ENCODE measurements at places on chromosomes 1 and 21.

GRCh38 chr1:39886757-39887231 is 3.5 kb upstream of the TRIT1 start:
- no peak for DNase-seq

DNA sequence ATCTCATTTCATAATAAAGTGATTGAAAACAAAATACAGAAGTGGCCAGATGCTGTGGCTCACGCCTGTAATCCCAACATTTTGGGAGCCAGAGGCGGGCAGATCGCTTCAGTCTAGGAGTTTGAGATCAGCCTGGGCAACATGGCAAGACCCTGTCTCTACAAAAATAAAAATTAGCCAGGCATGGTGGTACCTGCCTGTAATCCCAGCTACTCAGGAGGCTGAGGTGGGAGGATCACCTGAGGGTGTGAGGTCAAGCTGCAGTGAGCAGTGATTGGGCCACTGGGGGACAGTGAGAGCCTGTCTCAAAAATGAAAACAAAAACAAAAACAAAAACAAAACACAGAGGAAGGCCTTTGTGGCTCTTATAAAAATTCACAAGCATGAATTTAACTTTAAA is 38.6 kb downstream of the TRIM33 start:
- DNase-seq, result no peak

DNA sequence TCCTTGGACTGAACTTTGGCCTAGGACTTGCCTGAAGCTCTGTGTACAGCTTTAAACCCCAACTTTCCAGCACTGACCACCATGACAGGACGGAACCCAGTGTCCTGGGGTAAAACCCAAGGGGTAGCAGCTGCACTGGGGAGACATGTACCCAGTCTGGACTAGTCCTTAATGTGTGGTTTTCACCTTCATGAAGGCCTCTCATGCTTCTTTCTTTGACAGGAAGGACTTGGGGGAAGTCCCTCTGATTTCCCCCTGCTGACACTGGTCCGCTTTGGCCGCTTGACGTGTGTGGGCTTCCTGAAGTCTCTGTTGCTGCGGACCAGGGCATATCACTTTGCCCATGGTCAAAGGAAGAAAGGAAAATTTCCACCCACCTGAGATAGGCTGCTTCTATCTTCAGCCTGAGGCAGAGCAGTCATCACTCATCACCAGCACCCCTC is 66.3 kb upstream of the PRDX6 start:
- DNase-seq, result no peak

DNA sequence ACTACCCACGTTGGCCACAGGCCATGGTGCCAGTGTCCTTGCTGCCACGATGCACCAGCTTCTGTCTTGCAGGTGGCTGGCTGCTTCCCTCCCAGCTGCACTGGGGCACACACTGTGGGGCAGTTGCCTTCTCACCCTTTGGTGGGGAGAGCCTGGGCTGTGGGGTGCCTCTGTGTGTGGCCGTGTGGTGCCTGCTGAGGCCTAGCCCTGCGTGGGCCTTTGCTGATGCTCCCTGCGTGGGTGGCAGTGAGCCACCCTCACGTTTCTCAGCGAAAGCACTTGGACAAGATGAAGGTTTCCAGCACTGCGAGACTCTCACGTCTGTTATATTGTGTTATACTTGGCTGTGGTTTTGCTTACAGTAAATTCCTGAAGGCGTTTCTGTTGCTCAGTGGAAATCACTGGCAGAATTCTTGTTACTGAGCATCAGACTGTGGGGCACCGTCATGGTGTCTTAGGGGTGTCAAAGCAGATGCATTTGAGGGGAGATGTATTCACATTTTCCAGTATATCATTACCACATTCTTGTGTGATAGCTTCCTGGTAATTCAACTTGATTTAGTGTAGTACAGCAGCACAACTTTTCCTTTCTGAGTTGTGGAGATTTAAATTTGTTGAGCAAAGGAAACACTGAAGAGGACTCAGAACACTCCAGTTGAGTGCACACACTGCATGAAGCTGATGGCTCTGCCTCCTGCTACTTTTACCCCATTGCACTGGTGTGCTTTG is 124.7 kb downstream of the PCBP3 start:
- DNase-seq, result peak; percentile 7

DNA sequence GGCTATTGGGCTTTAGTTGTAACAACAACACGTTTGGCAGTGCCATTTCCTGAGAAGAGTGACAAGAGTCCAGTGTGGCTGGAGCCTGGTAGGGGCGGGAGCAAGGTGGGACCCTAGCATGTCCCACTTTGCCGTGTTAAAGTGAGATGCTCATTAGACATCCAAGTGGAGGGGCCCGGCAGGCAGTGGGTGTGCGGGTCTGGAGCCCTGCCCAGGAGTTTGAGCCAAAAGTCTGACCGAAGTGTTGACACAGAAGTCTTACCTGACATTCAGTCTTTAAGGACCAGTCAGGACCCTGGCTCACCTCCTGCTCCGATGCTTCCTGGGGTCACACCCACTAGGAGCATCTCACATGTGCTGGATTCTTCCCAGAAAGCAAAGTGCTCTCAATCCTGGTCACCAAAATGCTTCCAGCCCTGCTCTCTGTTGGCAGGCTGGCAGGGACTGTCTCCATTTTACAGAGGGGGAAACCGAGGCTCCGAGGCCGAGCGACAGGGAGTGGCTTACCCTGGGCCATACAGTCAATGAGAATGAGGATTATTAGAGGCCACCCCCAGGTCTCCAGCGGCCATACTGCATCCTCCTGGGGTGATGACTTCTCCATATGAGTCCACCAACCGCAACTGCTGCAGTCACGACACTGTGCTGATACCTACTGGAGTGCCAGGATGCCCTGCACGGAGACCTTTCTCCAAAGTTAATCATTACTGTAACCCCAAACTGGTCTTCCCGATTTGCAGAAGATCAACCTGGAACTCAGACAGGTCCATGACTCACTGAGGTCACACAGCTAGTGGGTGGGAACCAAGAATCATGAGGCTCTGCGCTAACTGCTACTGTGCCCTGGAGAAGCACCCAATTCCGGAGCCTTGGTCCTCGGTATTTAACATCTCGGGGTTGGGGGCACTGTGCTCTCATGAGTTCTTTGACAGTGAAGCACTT is 112.7 kb downstream of the PRDM2 start:
- no peak for DNase-seq

- DNase-seq, result no peak
Observed at GRCh38 chr1:96076589-96076988, 645.0 kb upstream of the PTBP2 start.

GRCh38 chr1:184803180-184803492 is 48.5 kb upstream of the EDEM3 start:
- no peak for DNase-seq

- no peak for DNase-seq
Observed at GRCh38 chr1:117655220-117655577, 49.4 kb downstream of the TENT5C start.

DNA sequence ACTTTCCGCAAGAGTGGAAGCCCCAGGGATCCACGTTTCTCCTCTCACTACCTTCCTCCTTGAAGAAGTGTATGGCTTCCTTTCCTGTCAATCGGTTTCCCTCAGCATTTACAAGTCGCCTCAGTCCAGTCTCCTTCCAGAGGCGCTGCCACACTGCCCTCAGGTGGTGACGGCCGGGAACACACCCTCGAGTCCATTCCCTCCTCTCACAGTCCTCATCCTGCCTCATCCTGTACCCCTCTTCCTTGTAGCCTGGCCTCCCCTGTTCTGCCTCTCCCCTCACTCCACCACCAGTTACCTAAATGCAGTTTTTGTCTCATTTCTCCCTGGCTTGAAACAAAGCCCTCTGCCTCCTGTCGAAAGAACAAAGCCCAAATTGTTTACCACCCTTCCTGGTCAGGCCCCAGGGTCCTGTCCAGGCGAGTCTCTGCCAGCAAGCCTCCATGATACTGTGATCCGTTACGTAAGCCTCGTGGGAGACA is 23.2 kb upstream of the LSM10 start:
- DNase-seq, result peak; percentile 46

- no peak for DNase-seq
Observed at GRCh38 chr1:41487126-41488039, 2.9 kb upstream of the EDN2 start.

DNA sequence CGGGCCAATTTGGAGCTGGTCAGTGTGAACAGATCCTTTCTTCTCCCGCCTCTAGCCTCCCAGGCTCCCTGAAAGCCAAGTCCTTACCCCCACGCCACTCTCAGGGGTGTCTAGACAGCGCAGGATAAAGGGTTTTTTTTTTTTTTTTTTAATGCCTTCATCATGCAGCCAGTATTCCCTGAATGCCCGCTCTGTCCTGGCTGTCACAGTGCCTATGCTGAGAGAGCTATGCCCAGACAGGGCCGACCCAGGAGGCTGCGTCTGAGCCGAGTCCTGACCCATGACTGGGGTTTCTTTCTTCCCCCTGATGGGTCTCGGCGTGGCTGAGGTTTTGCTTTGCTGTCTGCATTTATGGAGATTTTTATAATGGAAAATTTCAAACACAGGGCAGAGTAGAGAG is 18.3 kb downstream of the SPSB1 start:
- no peak for DNase-seq

- DNase-seq, result no peak
Observed at GRCh38 chr1:65357291-65357960, 48.1 kb downstream of the DNAJC6 start.

- DNase-seq, result no peak
Observed at GRCh38 chr1:247435030-247435758, 19.2 kb downstream of the NLRP3 start.

GRCh38 chr1:48181669-48182367 is 40.7 kb upstream of the SLC5A9 start:
- DNase-seq, result no peak

- no peak for DNase-seq
Observed at GRCh38 chr1:113593550-113594297, 165.6 kb downstream of the PHTF1 start.

GRCh38 chr1:30969903-30970302 is 61.3 kb upstream of the SDC3 start:
- DNase-seq, result no peak

DNA sequence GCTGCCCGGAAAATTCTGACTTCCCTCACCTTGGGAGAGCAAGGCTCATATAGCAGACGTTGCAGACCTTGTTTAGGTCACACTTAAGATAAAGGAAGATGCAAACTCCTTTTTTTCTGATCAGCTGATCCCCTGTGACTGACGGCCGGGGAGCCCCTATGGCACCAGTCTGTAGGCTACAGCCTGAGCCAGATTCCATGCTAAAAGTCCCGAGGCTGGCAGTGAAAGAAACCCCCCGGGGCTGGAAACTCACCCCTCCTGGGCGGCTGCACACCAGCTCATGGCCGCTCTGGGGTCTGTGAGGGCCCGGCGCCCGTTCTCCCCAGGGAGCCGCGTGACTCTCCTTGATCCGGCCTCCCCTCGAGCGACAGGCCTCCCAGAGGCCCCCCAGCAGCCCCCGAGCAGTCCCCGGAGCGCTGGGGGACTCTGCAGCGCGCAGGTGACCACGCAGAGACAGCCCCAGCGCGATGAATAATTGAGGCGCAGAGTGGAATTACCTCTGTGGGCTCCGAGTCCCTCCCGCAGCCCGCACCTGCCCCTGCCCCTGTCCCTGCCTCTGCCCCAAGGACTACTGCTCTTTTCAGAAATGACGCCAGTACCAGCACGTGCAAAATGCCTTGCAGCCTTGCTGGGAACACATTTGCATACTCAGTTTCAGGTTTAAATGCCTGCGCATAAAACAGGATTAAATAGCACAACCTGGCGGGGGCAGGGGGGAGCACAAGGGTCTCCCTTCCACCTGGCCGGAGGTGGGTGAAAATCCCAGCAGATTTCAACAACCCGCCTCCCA is 62.6 kb upstream of the CLDN14 start:
- no peak for DNase-seq

GRCh38 chr1:40773748-40774265 is 9.8 kb upstream of the KCNQ4 start:
- no peak for DNase-seq

DNA sequence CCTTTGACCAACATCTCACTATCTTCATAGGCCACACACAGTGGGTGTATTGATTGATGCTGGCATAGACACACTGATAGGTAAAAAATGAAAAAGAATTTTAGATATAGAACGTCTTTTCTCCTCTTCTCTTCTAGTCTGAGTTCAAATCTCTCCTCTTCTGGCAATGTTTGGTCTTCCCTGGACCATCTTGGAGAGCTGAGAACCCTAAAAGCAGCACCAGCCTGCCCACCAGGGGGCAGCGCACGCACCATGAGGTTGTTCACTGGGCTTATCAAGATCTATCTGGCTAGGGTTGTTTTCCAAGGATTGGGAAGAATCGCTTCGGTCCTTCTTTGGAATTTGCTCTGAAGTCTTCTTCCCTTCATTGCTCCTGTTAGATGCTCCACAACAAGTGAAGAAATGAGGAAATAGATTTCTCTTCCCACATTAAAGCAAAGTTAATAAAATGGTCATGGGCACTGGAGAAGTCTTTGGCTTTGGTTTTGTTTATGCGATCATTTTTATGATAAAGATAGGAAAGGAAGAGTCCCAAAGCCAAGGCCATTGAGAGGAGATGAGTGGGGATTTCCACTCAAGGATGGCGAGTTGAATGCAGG is 104.0 kb upstream of the OLIG2 start:
- no peak for DNase-seq

- DNase-seq, result no peak
Observed at GRCh38 chr1:58880592-58880991, 96.7 kb upstream of the JUN start.

DNA sequence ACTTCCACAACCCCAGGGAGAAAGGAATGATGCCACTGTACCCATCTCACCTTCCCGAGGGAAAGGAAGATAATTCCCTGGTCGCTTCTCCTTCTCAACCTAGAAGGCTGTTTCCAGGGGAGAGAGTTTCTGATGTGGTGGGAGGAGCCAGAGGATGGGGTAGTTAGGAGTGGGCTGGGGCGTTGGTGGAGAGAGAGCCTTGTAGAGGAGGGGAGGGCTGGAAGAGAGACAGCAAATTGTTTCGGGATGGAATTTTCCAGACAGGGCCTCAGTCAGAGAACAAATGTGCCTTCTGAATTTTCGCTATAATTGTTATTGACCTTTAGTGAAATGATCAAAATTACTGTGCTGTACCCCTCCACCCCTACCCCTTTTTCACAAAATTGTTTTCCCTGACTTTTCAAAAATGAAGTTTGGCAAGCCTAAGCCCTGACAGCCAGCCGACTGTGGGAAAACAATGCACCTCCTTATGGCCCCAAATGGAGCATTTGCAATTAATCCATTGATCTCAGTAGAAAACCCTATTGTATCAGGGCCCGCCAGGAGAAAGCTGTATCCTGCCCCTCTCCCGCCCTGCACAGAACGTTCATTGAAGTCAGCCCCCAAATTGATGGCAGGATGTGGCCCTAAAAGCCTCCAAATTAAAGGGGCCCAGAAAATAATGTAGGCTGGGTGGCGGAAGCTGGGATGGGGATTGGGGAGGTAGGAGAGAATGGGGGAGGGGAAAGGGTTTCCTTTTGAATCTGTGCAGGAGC is 69.1 kb upstream of the JUN start:
- no peak for DNase-seq

DNA sequence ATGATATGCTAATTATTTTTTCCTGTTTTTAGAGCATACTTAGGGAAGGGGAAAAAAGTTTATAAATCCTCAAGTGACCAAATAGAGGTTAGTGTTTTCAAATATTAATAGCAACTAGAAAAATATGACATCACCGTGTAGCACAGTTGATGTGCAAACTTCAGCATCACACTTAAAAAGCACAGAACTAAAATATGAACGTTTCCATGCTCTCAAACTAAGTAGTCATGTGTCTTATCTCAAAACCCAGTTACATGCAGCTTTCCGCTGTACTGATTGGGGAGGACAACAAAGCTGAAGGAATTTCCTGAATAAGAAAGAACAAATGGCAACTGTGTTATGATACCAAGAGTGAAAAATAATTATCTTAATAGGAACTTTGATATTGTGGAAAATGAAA is 903.7 kb downstream of the ADGRL2 start:
- no peak for DNase-seq

GRCh38 chr1:201280884-201281283 is 2.4 kb upstream of the PKP1 start:
- DNase-seq, result no peak

All from AG09309 (cell line).